Pancreas (tissue), 10 donors: ENCODE measurements at places on chromosomes 11 and 22. TPM values are rescaled to one million over a fixed set of nuclear protein-coding genes. Genes with fewer than 3 reads are reported as not detected.

Gene HTR3A
- polyA plus RNA-seq = 0.16 TPM

Gene CYTH4
- 2.0 TPM for polyA plus RNA-seq

Gene NRGN
- polyA plus RNA-seq = 2.7 TPM

Gene BCR
- 15.5 TPM for polyA plus RNA-seq

Gene SHISAL1
- polyA plus RNA-seq = 0.87 TPM

Gene SLC15A3
- 5.8 TPM for polyA plus RNA-seq

Gene ASRGL1
- polyA plus RNA-seq = 8.1 TPM

Gene CRYBB3
- polyA plus RNA-seq = 1.6 TPM

Gene TRIM49
- not detected for polyA plus RNA-seq

Gene OR5A1
- polyA plus RNA-seq = not detected

Gene PNPLA3
- 0.07 TPM for polyA plus RNA-seq

Gene SCUBE1
- polyA plus RNA-seq = 0.12 TPM

Gene C11orf21
- 0.80 TPM for polyA plus RNA-seq

Gene PLEKHB1
- polyA plus RNA-seq = 22.2 TPM

Gene PANX1
- polyA plus RNA-seq = 2.2 TPM

Gene C11orf16
- not detected for polyA plus RNA-seq

Gene FOLR3
- not detected for polyA plus RNA-seq

Gene POLR2L
- polyA plus RNA-seq = 64.7 TPM

Gene MEI1
- 0.15 TPM for polyA plus RNA-seq

Gene OR10A6
- polyA plus RNA-seq = not detected

Gene SOX6
- 5.1 TPM for polyA plus RNA-seq

Gene PRAME
- not detected for polyA plus RNA-seq

Gene FAT3
- 0.30 TPM for polyA plus RNA-seq

Gene HBG2
- polyA plus RNA-seq = not detected

Gene HEPACAM
- polyA plus RNA-seq = 0.23 TPM

Gene MFRP
- polyA plus RNA-seq = not detected

Gene UPK3A
- polyA plus RNA-seq = 0.21 TPM

Gene TREH
- 3.8 TPM for polyA plus RNA-seq

Gene CADM1
- 6.3 TPM for polyA plus RNA-seq
